ENCODE measurements at places on chromosomes 3 and 15.

GRCh38 chr15:92970656-92971055 is 70.5 kb downstream of the CHD2 start:
- no peak for DNase-seq

DNA sequence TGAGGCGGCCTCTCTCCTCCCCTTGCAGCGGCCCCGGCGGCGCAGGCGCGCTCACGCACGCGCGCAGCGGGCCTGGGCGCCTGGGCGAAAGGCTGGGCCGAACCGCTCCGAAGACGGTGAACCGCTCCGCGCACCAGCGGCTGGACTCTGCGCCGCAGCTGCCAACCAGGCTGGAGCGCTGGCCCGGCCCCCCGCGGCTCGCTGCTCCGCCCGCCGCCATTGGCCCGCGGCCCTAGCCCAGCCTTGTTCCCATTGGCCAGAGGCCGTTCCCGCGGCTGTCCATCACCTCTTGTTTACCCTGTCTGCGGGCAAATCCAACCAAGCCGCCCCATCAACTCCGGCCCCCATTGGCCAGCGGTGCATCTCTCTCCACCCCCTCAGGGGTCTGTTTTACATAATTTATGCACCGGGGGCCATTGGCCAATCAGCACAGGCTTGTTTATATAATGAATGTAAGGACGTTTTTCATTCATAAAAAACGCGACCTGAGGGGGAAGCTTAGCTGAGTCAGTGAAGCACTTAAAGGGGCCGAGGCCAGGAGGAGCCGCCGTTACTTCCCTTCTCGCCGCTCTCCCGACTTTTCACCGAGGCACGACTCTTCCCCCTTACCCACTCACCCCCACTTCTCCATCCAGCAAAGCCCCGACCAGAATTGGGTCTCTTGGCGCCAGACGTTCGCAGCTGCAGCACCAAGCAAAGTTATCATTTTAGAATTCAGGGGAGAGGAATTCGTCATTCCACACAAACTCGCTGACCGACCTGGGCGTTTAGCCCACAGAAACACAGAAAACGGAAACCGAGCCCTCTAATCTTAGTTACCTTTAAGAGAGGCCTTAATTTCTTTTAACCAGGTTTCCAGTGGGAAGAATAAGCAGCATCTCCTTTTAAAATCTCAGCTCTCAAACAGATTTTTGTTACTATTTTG is at the start of gene ETV5:
Gene ETV5, minus strand, starts transcription at position 149 of the 925 bp plus-strand sequence. CDS start 3,221 bp downstream, outside the sequence.
- DNase-seq, result peak; percentile 90

DNA sequence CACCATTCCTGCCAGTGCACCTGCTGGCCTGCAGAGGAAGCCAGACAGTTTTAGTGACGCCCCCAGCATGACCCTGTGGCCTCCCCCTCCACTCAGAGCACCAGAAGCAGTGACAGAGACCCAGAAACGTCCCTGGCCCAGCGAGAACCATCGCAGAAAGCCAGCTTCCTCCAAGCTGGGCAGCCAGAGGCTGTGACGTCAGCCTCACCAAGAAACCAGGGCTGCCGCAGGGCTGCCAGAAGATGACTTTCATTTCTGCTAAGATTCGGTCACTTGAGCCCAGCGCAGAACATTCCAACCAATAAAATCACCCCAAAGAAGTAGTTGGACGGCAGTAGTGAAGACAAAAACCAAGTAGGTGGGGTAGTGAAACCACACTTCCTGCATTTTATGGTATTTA is 29.6 kb upstream of the RPL32 start:
- no peak for DNase-seq

GRCh38 chr15:101059381-101060341 is 140.5 kb downstream of the LRRK1 start:
- DNase-seq, result no peak

- DNase-seq, result no peak
Measured at GRCh38 chr3:43294975-43295374, 8.6 kb downstream of the SNRK start.

- no peak for DNase-seq
Measured at GRCh38 chr3:85726241-85726640, 767.5 kb downstream of the CADM2 start.

DNA sequence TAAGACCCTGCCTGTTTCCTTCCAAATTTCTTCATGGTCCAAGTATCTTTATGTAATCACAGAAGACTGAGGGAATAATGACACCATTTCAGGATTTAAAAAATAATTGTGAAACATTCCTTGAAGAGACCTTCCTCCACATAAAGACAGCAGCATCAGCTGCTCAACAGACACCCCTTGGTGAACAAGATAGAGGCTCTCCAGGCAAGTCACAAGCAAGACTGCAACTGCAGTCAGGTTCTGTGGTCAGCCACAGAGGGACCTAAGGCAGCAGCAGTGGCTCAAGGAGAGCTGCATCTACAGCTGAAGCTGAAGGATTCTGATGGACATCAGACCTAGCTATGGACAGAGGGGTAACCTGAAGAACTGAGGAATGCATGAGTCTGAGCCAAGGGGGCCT is 97.2 kb upstream of the C3orf80 start:
- no peak for DNase-seq

GRCh38 chr3:178749471-178749870 is 213.2 kb downstream of the KCNMB2 start:
- no peak for DNase-seq

DNA sequence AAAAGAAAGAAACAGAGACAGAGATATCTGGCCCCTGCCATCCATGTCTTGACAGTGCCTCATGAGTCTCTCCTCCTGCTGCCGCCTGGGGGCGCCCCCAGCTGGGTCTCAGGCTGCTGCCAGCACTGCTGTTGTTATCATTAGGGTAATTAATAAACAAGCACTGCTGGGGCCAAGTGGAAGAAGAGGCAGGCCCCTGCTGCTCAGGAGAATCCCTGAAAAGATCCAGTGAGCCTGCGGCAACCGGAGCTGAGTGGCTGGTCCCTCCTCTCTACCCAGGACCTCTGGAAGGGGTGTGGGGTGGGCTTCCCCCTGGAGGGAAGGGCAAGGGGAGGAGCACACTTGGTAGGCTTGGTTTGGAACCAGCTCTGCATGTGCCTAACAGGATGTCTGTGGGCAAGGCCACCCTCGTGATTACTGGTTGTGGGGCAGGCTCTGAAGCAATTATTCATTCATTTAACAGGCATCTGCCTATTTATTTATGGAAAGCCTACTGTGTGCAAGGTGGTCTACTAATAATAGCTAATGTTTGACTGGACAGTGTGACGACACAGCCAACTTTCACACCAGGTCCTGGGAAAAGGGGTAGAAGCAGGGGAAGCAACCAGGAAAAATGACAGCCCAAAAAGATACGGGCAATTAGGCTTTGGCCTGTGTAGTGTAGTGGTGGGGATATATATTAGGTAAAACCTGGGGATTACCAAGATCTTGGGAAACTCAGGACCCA is 1.2 kb upstream of the TYRO3 start:
- DNase-seq, result no peak

- DNase-seq, result no peak
Measured at GRCh38 chr3:157746391-157746790, 243.2 kb upstream of the VEPH1 start.

- DNase-seq, result no peak
Measured at GRCh38 chr15:36626141-36626800, 46.8 kb downstream of the CDIN1 start.

- DNase-seq, result no peak
Measured at GRCh38 chr3:194487289-194488054, 670 bp upstream of the ATP13A3 start.

DNA sequence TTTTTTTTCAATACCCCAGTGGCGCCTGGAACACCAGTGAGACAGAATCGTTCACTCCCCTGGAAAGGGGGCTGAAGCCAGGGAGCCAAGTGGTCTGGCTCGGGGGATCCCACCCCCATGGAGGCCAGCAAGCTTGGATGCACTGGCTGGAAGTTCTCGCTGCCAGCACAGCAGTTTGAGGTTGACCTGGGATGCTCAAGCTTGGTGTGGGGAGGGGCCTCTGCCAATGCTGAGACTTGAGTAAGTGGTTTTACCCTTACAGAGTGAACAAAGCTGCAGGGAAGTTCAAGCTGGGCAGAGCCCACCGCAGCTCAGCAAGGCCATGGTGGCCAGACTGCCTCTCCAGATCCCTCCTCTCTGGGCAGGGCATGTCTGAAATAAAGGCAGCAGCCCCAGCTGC is 276.2 kb upstream of the CNTN6 start:
- no peak for DNase-seq

DNA sequence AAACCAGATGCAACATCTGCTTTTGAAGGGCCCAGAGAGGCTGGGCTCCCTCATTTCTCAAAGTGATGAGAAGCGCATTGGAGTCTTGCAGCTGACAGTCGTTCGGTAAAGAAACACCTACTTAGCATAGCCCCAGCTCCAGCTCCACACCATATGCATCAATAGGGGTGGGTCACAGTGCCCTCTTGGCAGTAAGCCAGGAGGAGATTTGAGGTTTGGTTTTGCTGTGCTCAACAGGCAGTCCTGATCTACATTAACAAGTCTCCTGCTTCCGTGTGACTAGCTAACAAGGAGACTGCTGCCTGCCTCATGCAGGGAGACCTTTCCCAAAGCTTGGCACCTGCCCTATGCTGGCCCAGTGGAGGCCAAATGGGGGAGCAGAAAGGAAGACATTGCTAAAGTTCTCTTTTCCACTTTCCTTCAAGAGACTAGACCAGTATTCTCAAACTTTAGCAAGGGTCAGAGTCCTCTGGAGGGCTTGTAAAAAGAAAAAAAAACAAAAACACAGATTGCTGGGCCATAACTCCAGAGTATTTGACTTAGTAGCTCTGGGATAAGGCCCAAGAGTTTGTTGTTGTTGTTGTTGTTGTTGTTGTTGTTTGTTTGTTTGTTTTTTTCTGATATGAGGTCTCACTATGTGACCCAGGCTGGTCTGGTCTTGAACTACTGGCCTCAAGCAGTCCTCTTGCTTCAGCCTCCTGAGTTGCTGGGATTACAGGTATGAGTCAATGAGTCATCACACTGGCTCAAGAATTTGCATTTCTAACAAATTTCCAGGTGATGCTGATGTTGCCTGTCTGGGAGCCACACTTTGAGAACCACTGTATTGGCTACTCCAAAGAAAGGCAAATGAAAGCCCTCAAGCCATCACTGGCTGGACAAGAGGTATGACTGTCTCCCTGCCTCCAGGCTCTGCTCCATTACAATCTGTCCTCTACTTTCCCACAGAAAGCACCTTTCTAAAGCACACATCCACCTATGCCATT is 294.9 kb downstream of the RORA start:
- no peak for DNase-seq

DNA sequence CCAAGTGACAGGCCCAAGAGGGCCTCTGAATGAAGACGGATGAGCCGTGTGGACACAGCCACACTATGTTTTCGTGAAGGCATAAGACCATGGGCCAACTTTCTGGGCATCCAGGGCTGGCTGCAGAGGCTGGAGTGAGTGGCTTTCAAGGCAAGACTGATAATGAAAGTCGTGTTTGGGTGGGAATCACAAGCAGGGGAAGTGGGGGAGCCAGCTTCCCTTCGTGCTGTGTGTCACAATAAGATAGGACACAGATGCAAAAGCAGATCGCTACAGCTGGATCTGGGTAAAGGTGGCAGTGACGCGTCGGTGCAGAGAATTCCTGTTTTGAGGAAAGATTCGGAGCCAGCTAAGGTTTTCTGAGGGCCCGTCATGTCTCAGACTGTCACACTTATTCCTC is 309.8 kb upstream of the CTDSPL start:
- no peak for DNase-seq

- DNase-seq, result no peak
Measured at GRCh38 chr3:44104668-44105321, 136.9 kb upstream of the TOPAZ1 start.

DNA sequence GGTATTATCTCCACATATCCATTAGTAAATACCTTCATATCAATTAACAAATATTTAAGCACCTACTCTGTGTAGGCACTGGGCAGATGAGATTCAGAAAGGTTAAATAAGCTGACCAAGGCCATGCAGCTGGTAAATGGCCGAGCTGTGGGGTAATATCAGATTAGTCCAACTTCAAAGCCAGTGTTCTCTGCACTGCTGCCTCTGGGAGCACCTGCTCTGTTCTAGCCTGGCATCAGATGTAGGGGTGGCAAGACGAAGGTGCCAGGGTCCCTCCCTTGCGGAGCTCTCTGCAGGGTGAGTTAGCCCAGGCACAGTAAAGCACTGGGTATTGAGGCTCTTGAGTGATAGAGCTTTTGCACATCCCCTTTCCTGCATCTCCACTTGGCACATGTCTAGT is 5.5 kb downstream of the TATDN2 start:
- no peak for DNase-seq

- no peak for DNase-seq
Measured at GRCh38 chr15:37204692-37205091, 104.3 kb upstream of the MEIS2 start.

DNA sequence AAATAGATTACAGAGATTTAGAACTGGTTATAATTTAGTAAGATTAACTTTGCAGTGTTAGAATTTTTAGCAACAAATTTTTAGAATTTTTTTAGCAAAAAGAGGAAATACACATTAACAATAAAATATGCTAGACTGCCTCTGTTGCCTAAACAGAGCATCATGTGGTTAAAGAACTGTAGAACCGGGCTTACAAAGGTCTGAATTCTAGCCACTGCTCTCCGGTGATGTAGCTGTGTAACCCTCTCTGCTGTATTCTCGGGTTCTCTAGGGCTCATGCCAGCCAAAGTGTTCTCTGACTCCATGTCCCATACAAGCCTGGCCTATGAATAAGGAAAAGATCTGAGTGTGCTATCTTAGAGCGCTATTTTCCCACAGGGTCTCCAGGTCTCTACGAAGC is 2.9 kb upstream of the P2RY12 start:
- DNase-seq, result no peak

DNA sequence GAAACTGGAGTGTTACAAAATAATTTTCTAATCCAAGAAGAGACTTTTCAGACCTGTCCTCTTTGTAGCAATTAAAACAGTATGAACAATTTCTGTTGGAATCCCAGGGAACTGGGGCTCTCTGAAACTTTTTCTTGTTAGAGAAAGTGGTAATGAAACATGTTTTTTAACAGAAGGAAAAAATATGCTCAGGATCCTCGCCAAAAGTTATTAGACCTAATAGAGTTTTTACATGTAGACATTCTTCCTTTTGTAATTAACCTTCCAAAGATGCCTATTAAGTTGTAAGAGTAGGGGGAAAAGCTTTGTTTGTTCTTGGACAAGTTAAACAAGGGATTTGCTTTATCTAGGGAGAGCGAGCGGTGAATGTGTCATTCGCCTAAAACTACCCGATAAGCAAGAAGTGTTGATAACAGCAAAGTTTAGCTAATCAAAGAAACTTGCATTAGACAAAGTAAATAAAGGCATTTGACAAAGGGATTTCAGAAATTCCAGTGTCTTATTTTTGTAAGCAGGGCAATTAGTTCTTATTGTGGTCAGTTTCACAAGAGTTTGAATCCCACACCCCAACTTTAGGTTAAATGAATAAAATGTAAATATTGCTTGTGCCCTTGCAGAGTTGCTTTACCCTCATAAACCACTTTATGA is 2.3 kb downstream of the RARB start:
- DNase-seq, result no peak

DNA sequence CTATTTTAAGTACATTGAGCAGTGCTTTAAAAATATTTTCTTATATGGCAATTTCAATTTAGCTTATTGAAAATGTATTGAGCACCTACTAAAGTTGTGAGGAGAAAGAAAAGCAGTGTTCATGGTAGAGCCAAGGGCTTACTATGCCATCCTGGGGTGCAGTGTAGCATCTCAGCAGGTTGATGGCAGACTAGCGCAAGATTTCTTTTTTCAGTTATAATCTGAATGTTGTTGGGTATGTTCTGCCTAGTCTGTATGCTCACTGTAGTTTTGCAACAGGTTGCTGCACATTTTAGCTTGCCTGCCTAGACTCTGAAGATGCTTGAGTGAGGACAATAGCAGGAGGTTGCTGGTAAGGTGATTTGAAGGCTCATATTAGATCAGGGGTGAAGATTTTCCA is 103.1 kb upstream of the UNC13C start:
- no peak for DNase-seq

- no peak for DNase-seq
Measured at GRCh38 chr3:27657871-27658270, 64.3 kb downstream of the EOMES start.

GRCh38 chr15:80055933-80056332 is 3.5 kb upstream of the ZFAND6 start:
- DNase-seq, result no peak
